Activated CD4-positive, alpha-beta T cell treated with anti-CD3 and anti-CD28 coated beads for 24 hours (primary cell): ENCODE measurements at places on chromosomes 5 and 9.

DNA sequence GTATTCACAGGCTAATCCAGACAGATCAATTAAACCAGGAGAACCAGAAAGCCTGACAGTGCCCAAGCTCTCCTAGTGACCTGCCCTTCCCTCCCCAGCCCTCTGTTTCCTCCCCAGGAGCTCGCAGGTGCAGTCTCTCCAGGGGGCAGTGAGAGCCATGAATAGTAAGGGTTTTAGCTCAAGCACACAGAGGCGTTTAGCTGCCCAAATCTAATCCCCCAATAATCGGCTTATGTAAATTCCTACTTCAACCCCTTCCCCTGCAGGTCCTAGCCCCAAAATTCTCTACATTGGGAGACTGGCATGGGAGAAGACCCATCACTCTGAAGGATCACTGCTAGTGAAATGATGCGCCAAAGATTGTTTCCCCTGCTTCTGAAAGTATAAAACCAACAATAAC is 10.5 kb upstream of the TAL2 start:
- no peak for DNase-seq

GRCh38 chr9:107948601-107949000 is 459.0 kb upstream of the KLF4 start:
- no peak for DNase-seq

DNA sequence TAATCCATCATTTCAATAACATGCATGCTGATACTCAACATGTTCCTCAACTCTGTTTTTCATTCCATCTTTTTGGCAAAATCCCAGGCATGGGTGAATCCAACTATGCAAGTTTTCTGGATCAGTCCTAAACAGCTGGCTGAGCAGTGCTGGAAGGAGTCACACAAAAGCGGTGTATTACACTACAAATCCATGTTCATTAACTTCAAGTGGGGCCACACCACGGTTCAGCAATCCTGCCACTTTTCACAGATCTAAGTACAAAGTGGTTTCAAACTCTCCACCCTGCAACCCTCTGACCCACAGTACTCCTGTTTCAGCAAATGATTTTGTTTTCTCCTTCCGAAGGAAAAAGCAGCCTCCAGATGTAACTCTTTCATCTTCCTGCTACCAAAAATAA is 222.5 kb downstream of the EPB41L4A start:
- no peak for DNase-seq

DNA sequence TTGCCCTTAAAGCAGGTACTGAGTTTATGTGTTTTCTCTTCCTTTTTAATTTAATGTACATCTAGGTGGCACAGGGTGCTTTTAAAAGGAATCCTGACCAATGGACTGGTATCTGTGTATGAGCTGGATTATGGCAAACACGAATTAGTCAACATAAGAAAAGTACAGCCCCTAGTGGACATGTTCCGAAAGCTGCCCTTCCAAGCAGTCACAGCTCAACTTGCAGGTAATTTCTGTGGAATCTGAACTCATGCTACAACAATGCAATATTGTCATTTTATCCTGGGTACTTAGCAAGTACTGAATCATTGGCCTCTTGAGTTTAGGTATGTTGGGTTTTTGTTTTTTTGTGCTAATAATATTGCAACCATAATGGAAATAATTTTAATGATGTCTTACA is 14.4 kb upstream of the TMOD1 start:
- no peak for DNase-seq

- no peak for DNase-seq
Observed at GRCh38 chr5:76245590-76245989, 157.5 kb upstream of the IQGAP2 start.

GRCh38 chr5:66351813-66352212 is 207.7 kb downstream of the SREK1 start:
- no peak for DNase-seq

DNA sequence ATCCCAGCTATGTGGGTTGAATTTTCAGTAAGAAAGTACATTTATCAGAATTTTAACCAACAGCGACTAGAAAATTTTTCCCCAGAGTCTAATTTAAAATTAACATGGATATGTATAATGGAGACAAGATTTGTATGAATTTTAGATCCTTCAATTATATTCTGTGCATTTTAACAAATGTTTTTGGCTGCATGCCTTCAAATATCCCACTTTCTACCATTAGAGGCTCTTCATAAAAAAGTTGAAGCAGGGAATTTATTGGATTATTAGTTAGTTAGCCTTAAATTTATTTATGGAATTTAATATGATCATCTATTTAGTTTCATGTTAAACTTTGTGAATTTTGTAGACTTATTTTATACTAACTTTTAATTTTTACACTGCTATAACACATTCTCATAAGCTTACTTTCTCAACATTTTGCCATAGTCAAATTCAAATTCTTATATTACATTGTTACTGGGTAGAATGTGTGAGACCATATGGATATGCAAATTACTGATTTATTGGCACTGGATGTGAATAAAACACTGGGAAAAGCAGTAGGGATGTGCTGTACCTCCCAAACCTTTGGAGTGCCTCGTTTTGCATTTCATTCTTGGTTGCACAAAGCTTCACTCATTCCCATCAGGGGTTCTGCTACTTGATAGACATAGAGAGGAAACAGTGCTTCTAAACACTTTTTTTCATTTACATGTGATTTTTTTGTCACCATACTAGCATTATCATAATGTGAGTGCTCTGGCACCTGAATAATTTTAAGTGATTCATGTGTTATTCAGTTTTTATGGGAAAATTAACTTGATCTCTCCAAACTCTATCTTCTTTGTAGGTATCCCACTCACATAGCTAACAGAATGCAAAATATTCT is 491.8 kb upstream of the COX7C start:
- no peak for DNase-seq

GRCh38 chr9:33192493-33193255 is 25.5 kb upstream of the B4GALT1 start:
- no peak for DNase-seq

- DNase-seq: no peak
Observed at GRCh38 chr5:37803487-37803886, 36.4 kb downstream of the GDNF start.

DNA sequence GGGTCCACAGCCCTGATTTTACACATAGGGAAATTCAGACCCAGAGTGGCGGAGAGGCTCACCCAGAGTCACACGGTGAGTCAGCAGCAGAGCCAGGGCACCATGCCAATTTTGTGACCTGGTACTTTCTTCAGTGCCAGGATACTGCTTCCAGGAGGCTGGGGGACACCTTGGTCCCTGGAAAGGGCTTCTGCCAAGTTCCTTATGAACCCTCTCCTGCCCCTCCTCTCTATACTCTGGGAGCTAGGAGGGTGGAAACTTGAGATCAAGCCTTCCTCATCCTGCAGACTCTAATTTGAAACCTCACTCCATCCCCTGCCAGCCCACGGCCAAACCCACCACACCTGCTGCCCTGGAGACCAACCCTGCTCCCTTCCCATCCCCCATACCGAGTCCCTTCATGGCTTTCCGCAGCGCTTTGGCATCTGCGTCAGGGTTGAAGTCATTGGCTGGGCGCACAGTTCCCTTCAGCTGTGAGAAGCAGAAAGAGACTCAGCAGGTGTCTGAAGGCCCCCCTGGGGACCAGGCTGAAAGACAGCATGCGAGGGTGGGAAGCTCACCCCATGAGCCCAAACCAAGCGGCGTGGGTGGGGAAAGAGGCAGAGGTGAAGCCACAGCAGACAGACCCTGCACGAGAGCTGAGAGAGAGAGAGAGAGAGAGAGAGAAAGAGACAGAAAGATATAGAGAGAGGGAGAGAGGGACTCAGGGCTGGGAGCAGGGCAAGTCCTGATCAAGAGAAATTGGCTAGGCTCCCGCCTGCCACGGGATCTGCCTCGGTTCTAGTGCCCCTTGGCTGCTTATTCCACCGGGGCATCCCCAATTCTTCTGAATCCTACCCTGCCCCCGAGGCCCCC is 33.5 kb downstream of the ANXA6 start:
- peak; percentile 41 for DNase-seq

DNA sequence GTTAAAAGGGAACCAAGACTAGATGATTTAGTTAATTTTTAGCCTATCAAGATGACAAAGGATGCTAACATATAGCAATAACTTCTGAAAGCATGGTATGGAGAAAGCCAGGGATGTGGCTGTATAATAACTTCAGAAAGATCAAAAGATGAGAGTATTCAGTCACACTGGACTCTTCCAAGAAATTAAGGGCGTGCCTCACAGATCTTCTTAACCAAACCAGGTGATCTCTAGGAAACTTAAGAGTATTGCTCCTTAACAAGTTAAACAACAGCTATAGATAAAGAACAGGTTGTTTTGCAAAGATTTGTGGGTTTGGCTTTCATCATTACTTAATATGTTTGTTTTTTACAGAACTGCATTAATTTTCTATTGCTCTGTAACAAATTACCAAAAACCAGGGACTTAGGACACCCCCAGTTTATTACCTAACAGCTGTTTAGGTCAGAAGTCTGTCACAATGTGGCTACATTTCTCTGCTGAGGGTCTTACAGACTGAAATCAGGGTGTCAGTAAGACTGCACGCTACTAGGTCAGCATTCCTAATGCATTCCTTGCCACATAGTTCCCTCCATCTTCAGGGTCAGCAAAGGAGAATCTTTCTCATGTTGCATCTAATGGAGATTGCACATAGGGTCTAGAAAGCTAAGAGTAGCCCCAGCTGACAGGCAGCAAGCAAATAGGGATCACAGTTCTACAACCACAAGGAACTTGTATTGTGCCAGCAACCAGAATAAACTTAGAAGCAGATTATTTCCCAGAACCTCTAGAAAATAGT is 113.8 kb downstream of the WDR70 start:
- DNase-seq: no peak

DNA sequence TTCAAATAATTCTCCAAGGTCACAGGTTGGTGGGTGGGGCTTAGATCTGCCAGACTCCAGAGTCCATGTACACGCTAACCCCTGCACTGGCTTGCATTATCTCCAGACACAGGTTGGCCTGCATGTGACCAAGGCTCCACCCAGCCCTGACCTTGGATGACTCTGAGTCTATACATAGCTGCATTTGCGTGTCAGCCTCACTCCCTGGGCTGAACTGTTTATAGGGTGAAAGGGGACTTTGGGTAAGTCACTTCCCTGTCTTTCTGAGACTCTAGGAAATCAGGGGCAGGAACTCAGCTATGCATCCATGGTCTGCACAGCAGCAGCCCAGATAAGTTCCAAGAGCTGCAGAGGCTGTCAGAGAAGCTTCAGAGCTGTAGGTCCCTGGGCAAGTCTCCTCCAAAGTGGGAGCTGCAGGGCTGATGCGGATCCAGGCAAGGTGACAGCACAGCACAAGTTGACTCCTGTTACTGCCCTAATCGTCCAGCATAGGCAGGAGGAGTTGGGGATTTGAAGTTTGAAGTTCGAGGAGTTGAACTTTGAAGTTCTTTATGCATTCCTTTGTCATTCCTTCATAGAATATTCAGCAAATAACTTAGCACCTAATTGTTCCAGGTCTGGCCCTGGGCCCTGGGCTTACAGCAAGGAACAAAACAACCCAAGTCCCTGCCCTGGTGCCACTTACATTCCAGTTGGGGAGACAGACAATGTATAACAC is 53.4 kb downstream of the SLC22A5 start:
- no peak for DNase-seq

- no peak for DNase-seq
Observed at GRCh38 chr5:89308606-89309040, 425.6 kb upstream of the MEF2C start.

DNA sequence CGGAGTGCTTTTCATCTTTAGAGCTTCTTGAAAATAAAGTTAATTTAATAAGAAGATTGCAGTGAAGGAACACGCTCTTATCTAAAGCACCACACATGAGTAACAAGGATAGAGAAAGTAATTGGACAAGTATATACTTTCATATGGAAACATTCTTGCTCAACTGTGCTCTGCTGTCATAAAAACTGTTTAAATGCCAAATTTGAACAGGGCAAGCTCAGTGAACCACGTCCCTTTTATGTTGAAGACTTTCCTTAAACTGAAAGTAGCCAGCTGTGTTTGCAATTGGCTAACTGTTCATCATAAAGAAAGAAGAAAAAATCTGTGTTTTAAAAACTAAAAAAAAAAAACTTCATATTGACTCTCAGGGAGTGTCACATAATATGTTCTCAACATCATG is 1610.7 kb upstream of the C9orf72 start:
- no peak for DNase-seq

DNA sequence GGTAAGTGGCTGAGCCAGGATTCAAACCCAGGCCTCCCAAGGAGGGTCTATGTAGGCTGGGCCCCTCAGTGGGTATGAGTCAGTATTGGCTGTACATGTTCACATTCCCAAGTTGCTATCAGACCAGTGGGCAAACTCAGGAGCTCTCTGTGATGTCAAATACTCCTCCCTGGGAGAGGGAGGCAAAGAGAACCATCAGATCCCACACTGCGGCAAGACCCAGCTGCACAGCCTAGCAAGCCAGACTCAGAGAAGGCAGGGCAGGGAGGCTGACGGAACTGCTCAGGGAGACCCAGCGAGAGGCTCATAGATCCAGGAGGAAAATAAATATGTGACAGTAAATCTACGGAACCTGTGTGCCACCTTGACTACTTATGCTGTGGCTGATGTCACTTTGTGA is 42.6 kb upstream of the SAP30L start:
- DNase-seq: no peak

GRCh38 chr5:142839711-142840346 is 69.7 kb downstream of the ARHGAP26 start:
- DNase-seq: no peak

DNA sequence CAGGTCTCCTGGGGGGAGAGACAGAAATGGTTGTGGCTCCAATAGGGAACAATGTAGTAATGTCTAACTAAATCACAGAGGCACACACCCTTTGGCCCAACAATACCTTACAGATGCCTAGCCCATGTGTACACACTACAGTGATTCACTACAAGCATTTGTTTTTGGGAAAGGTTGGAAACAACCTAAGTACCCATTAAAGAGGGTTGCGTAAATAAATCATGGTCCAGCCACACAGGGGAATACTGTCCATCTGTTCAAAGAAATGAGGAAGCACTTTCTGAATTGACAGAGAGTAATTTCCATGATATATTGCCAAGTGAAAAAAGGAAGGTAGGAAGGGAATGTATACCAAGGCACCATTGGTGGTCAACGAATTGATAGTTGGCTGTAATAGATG is 22.0 kb upstream of the GTF3C5 start:
- DNase-seq: no peak

GRCh38 chr5:145943674-145944121 is 7.3 kb downstream of the SH3RF2 start:
- DNase-seq: no peak

- no peak for DNase-seq
Observed at GRCh38 chr9:14133394-14133793, 180.5 kb downstream of the NFIB start.

DNA sequence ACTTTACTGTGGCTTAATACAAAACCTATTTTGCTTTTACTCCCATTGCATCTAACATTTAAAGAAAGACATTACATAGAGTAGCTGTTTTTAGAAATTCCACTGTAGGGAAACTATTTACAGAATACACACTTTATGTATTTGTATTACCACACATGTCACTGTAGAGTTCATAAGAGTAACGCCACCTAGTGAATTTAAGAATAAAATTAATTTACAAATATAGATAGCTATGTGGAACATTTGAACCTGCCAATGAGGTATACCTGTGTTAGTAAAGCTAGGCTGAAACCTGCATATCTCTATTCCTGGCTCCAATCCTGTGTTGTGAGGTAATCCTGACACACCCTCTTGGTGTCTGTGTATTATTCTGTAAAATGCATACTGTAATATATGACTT is 234.4 kb downstream of the MAST4 start:
- DNase-seq: no peak

GRCh38 chr9:2055203-2055658 is 40.1 kb downstream of the SMARCA2 start:
- DNase-seq: no peak

- peak; percentile 46 for DNase-seq
Observed at GRCh38 chr5:150778517-150779396, at the start of gene SMIM3. Gene SMIM3, plus strand, starts transcription at chr5:150778757. Its CDS starts 16,684 bp downstream, at chr5:150795441.
